ENCODE measurements at places on chromosomes 3 and 15.

- no peak for DNase-seq
Measured at GRCh38 chr15:29260896-29261295, 8.7 kb downstream of the NSMCE3 start.

GRCh38 chr3:11134794-11135193 lies 19.5 kb upstream of the HRH1 start:
- DNase-seq: no peak

- no peak for DNase-seq
Measured at GRCh38 chr3:62094461-62094860, 278.9 kb downstream of the FEZF2 start.

DNA sequence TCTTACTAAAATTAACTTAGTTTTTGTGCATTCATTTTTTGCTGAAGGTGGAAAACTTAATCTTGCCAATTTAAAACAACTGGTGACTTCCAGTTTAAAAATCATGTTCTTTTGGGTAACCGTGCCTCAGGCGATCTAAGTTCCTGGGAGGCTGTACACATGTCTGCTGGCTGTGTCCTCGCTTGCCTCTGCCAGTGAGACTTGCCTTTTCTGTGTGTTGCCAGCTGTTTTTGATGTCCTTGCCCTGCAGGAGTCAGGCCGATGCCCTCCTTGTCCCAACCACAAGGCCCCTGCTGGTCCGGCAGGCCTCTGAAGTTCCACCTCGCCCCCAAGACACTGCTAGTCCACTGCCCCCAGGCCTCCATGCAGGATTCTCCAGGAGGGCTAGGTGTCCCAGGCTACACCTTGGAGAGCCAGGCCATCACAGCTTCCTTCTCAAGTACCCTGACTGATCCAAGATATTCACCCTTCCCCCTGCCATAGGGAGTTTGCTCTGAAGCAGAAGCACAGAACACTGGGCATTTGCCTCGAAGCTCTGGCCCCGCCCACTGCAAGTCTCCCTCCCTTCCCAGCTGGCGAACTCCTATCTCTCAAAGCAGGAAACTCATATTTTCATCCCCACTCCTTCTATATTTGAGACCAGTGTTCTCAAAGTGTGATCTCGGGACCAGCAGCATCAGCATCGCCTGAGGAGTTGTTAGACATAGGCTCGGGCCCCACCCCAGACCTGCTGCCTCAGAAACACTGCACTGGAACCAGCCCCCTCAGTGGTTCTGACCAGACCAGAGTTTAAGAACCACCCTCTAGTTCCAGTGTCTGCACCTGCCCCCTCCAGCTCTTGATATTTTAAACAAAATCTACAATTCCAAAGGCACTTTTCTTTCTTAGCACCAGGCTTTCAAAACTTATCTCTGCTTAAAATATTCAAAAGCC lies 185.8 kb upstream of the UBE2E1 start:
- no peak for DNase-seq

DNA sequence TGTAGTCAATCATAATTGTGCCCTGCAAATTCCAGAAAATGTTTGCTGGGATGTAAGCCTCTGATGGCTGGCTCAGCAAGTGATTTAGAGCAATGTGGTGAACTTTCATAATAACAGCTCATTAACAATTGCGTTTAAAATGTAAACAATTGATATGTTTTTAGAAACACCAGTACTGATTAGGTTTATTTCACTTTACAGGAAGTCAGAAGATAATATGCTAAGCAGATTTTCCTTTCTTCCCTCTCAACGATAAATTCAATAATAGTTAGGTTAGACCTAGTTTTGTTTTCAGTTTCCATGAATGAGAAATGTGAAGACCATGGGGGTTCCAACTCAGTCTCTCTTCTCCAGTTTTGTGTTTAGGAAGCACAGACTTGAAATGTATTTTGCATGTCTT lies 71.0 kb downstream of the FHIT start:
- no peak for DNase-seq

DNA sequence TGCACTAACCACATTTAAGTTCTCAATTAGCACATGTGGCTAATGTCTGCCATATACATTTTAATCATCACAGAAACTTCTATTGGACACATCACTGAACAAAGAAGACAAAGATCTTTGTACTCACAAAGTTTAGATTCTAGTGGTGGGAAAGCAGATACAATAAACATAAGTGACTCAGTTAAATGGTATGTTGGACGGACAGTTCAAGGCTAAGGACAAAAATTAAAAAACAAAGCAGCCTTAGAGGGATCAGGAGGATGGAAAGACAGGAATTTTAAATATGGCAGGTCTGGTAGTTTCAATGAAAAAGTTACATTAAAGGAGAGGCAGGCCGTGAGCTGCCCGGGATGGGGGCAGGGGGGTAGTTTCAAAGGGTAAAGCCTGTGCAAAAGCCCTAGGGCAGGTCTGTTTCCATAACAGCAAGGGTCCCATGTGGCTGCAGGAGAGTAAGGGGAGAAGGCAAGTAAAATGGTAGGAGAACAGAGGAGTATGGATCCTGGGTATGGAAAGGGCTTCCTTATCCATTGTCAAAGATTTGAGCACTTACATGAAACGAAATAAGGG lies 220.7 kb downstream of the FHIT start:
- no peak for DNase-seq

All from activated CD4-positive, alpha-beta T cell treated with anti-CD3 and anti-CD28 coated beads, Interleukin-2, amount 50 U/mL, for 4 hours (primary cell).